ENCODE measurements at places on chromosomes 16 and 17.

DNA sequence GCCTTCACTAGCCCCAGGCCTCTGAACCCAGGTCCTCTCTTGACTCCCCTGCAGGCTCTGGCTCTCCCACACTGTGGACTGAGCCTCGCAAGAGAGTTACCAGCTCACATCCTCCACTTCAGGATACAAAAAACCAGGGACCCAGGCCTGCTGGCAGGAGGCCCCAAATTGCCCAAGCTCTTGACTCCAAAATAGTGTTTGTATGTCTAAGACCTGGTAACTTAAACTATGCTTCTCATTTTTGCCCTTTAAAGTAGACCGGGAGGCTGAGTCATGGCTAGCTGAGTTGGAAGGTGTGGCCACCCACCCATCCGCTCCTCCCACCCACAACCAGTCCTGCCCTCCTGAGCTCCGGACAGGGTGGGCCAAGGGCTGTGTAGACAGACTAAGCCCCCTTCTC lies 250.0 kb downstream of the SOX9 start:
- no peaks in the 10 kb centered on the region for H3K36me3 ChIP-seq
- H3K27ac ChIP-seq: no peak overlapping the region
- H3K4me3 ChIP-seq: no peak overlapping the region
- no peaks in the 10 kb centered on the region for H3K27me3 ChIP-seq

DNA sequence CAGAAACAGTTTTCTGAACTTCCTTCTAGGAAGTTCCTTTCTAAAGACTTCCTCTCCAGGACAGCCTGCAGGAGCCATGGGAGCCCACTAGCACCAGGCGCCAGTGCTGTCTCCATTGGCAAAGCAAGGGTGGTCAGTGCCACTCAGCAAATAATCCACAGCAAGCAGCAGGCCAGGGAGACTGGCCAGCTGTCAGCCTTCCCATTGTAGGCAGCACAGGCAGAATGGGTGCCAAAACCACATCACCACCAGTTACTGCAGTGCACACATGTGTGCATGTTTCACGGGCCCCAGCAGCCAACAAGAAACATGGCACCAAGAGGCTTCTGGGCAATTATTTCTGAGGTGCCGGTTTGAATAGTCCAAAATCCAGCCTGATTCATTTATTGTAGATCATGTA lies 26.7 kb downstream of the DNASE1 start:
- no peaks in the 10 kb centered on the region for H3K27me3 ChIP-seq
- no peak for DNase-seq
- no peak overlapping the region for H3K4me3 ChIP-seq
- no peak overlapping the region for H3K27ac ChIP-seq
- no peaks in the 10 kb centered on the region for H3K4me1 ChIP-seq
- peaks cover 98% of the 10 kb centered on the region for H3K36me3 ChIP-seq

GRCh38 chr17:60481604-60482003 lies 44.4 kb downstream of the APPBP2 start:
- H3K36me3 ChIP-seq: no peaks in the 10 kb centered on the region
- no peak overlapping the region for H3K27ac ChIP-seq
- DNase-seq: no peak
- no peaks in the 10 kb centered on the region for H3K27me3 ChIP-seq
- H3K4me3 ChIP-seq: no peak overlapping the region

GRCh38 chr17:70049801-70050591 lies 25.0 kb upstream of the KCNJ16 start:
- H3K4me3 ChIP-seq: no peak overlapping the region
- H3K36me3 ChIP-seq: no peaks in the 10 kb centered on the region

- no peaks in the 10 kb centered on the region for H3K4me1 ChIP-seq
- H3K27me3 ChIP-seq: no peaks in the 10 kb centered on the region
- no peak for DNase-seq
- H3K36me3 ChIP-seq: no peaks in the 10 kb centered on the region
- H3K27ac ChIP-seq: no peak overlapping the region
Measured at GRCh38 chr16:83666449-83666848, 141.3 kb upstream of the HSBP1 start.

GRCh38 chr16:85309656-85310587 lies 197.7 kb upstream of the CIBAR2 start:
- no peak for DNase-seq
- H3K27ac ChIP-seq: peak overlapping the region; percentile 65
- H3K27me3 ChIP-seq: no peaks in the 10 kb centered on the region
- no peak overlapping the region for H3K4me3 ChIP-seq

GRCh38 chr16:10250137-10250828 lies 68.1 kb upstream of the GRIN2A start:
- no peaks in the 10 kb centered on the region for H3K4me1 ChIP-seq
- no peaks in the 10 kb centered on the region for H3K36me3 ChIP-seq
- no peaks in the 10 kb centered on the region for H3K27me3 ChIP-seq
- no peak overlapping the region for H3K27ac ChIP-seq
- no peak for DNase-seq

Data from esophagus squamous epithelium (tissue), 5 donors.